Left renal pelvis (tissue), 4 donors: ENCODE measurements at places on chromosomes 4 and X. TPM values are rescaled to one million over a fixed set of nuclear protein-coding genes. Genes with fewer than 3 reads are reported as not detected.

DNA sequence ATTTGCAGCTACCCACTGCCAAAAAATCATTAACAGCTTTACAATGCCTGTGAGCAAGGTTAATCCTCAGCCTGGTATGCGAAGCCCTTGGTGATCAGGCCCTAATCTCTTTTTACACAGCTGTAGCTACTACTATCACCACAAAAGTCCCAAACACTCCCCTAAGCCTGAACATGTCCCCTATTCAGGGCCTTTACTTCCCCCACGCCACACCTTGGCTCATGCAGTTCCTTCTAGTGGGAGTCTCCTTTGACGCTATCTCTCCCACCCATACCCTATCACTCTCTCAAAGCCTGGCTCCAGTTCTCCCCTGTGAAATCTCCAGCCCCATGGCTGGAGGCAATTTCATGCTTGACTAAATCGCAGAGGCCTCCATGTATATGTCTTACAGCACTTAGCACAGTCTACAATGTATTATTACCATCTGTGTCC is 90.6 kb upstream of the CBR4 start:
- DNase-seq: no peak

DNA sequence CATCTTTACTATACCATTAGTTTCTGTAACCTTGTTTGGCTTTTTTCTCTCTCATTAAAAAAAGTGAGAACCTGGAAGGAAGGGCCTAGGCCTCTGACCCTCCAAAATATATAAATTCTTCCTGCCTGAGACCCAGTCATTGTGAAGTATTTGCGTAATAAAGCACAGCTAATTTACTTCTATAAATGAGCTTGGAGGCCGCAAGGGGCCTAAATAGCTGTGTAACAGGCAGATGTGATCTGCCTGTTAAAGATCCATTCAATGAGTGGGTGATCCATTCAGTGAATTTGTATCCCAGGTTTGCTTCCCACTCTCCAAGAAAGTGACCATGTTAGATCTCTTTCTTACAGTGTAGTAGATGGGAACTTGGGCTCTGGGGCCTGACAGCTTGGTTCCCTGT is 595 bp upstream of the PYURF start:
- no peak for DNase-seq

DNA sequence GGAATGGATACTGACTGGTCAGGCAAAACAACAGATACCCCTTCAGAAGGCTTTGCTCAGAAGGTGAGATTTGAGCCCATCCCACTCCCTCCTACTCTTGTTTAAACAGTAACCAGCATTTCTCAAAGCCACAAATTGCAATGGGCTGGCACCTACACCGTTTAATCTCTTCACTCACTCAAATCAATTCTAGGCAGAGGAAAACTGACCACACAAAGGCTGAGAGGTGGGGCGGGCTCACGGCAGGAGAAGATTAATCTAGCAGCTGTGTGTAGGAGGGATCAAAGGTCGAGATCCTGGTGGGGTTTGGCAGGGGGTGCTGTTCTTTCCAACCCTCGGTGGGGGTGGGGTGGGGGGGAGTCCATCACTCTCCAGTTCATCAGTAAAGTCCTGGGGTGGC is 622.4 kb downstream of the BCOR start:
- no peak for DNase-seq

GRCh38 chrX:119190091-119190681 is 45.9 kb upstream of the PGRMC1 start:
- no peak for DNase-seq

DNA sequence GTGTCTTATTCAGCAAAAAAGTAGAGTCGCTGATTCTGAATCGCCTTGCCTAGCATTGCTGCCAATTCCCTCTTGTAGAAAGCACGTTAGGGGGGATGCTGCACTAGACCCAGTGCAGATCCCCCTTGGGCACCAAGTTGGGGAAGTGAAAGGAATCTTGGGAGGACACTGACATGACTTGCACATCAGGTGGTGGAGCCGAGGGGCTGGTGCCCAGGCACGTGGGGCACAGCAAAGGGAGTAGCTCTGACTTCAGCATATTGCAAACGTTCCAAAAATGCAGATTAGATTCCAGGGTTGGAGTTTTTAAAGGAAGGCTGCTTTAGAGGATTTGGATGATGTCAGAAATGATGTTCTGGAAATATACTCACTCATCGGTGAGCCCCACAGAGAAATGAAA is 47.4 kb upstream of the GPM6B start:
- no peak for DNase-seq

Gene MID1
- polyA plus RNA-seq: 28.0 TPM
